ENCODE measurements at places on chromosomes 2 and 18.
A peak's percentile ranks its signal among the peaks of the same experiment; 100 is the strongest.

DNA sequence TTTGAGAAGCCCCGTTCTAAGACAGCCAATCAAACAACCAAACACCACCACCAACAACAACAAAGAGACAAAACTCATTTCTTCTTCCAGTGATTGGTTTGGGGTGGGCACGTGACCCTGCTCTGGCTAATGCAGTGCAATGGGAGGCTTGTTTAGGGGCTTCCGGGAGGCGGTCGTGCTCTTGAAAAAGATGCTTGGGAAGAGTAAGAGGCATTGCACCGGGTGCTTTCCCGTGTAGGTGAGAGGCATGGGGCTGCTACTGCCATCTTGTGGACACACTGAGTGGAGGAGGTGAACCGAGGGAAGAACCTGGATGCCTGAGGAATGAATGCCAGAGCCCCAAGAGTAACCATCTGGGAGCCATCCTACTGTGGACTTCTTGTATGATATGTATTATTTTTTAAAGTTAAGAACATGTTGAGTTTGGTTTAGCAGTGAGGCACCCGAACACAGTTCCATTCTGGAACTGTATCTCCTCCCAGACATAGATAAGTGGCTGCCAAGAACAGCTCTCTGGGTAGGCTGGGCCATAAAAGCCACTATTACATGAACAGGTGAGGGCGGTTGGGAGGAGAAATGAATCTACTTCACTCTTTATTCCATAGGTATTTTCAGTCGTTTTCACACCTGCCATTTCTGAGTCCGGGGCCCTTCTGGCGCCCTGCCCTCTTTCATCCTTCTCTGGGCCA, 19.1 kb upstream of the ARHGAP25 start:
- DNase-seq, result peak; percentile 19

DNA sequence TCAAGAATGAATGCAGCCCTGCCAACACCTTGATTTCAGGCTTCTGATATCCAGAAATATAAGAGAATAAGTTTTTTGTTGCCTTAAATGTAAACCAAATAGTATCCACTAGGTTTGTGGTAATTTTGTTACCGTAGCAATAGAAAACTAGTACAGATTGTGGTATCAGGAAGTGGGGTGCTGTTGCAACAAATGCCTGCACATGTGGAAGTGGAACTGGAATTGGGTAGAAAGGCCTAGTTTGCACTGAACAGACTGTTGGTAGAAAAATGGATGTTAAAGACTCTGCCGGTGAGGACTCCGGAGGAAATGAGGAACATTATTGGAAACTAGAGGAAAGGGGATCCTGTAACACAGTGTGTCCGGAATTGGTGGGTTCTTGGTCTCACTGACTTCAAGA, 145.8 kb upstream of the MGAT5 start:
- DNase-seq, result no peak

DNA sequence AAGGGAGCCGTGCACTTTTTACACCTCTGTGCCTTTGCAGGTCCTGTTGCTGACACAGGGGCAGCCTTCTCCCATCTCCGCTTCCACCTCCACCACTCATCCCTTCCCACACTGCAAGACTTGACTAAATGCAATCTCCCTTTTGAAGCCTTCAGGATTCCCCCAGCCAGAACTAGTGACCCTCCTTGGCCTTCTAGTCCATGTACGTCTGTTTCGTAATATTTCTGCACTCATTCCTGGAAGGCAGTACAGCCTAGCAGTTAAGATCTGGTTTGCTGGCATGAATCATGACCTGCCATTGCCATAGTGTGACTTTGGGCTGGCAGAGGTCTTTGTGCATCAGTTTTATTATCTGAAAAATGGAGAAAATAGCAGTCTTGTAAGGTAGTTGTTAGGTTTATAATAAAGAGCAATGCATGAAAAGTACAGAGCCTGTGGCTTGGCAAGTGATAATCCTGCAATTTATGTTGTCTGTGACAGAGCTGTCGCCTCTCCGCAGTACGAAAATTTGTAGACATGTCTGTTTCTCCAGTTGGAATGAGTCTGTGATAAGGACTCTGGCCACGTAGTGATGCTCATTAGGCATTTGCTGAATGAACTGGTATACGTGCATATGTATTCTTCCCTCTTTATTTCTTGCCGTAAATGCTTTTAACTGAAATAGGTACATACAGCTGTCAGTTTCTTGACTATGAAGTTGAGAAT, 36.7 kb downstream of the NCK2 start:
- DNase-seq, result no peak

GRCh38 chr2:9319338-9319715, 104.0 kb downstream of the ITGB1BP1 start:
- no peak for DNase-seq

GRCh38 chr2:241814393-241814642, 5.3 kb downstream of the NEU4 start:
- no peak for DNase-seq

GRCh38 chr2:131122496-131122895, 17.4 kb downstream of the PLEKHB2 start:
- DNase-seq, result no peak

All from GM04504 (cell line).